ENCODE measurements at places on chromosomes 2 and 18. TPM values are rescaled to one million over a fixed set of nuclear protein-coding genes. Genes with fewer than 3 reads are reported as not detected.

GRCh38 chr2:149645391-149645790, 57.8 kb upstream of the MMADHC start:
- no peak for DNase-seq
- no peak overlapping the region for H3K4me3 ChIP-seq
- H3K27ac ChIP-seq: no peak overlapping the region
- no peaks in the 10 kb centered on the region for H3K27me3 ChIP-seq
- H3K36me3 ChIP-seq: no peaks in the 10 kb centered on the region

GRCh38 chr2:40213071-40213470, 238.8 kb downstream of the SLC8A1 start:
- H3K4me3 ChIP-seq: no peak overlapping the region
- no peaks in the 10 kb centered on the region for H3K4me1 ChIP-seq
- H3K36me3 ChIP-seq: no peaks in the 10 kb centered on the region
- H3K27me3 ChIP-seq: no peaks in the 10 kb centered on the region
- DNase-seq: no peak

DNA sequence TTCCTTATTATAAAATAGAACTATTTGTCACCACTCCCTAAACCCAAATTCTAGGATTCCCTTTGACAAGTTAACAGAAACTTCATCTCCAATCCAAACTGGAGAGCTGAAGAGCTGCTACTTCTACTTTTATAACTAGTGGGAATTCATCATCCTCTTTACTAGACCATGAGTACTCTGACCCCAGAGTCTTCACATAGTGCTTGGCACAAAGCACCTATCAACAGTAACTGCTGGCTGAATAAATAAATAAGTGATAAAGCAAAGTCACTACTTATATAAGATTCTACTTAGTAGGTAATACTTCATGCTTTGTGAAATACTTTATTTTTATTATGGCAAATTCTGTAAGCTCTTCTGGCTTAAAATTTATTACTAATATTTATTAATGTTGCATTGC, 49.5 kb downstream of the DARS1 start:
- no peaks in the 10 kb centered on the region for H3K27me3 ChIP-seq
- no peak overlapping the region for H3K4me3 ChIP-seq
- DNase-seq: no peak
- no peaks in the 10 kb centered on the region for H3K4me1 ChIP-seq
- H3K36me3 ChIP-seq: peaks cover 19% of the 10 kb centered on the region
- no peak overlapping the region for H3K27ac ChIP-seq

GALNT13 gene
- total RNA-seq: 3.6 TPM

ABCB11 gene
- not detected for total RNA-seq

ECEL1 gene
- not detected for total RNA-seq

LIPG gene
- total RNA-seq: 30.9 TPM

ANKAR gene
- 3.6 TPM for total RNA-seq
